GM23338 (cell line): ENCODE measurements at places on chromosomes 5 and 9.

DNA sequence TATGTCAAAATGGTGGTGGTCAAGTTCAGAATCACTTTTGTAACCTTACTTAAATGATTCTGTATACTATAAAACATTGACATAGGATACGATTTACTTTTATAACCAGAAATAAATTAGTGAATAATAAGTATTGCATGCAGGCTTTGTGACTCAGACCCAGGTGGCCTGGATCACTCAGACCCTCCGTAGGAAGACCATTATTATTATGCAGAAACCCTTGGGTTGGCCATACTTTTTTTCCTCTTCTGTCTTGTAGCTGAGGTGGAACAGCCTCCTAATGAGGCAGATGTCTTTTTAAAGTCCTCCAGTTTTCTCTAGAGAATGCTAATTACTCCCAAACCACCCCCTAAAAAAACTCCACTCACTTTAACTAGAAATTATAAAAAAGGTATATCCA lies 121.9 kb downstream of the LPAR1 start:
- no peak for DNase-seq

DNA sequence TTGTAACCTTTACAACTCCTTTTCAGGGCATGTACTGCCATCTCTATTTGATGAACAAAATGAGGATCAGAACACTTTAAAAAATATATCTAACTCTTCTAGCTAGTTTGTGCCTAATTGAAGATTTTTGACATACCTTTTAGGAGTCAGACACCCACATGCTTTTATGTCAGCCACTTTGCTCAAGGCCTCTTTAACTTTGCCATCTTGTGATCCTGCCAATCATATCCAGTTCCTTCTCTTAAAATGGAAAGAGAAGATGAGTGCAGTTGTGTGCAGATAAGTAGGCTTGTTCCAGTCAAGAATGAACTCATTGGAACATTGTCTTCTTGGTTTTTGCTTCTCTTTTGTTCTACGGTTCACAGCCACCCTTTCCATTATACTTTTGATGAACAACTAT lies 425.6 kb upstream of the TNC start:
- DNase-seq, result no peak

DNA sequence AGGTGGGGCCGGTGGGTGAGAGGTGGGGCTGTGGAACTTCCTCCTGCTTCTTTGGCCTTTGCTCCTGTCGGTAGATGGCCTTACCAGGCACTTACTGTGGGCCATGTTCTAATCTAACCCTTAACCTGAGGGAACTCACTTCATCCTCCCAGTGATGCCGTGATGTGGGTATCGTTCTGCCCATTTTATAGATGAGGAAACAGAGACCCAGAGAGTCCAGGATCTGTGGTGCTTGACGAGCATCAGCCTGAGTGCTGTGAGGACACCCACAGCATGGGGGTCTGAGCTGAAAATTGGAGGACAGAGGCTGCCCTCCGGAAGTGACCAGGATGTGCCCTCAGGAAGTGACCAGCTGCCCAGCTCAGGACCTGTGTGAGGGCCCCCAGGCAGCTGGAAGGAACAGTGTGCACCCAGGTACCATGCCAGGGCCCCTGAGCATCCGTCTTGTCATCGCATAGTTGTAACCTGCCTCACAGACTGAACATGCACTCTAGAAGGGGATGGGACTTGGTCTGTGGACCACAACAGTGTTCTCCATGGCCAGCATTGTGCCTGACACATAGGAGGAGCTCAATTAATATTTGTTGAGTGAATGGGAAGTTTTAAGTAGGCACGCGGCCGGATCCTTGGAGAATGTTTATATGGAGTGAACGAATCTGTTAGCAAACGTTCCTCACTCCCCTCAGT lies 8.5 kb downstream of the NEK6 start:
- no peak for DNase-seq

GRCh38 chr5:59236448-59236847 lies 653.6 kb downstream of the RAB3C start:
- no peak for DNase-seq

DNA sequence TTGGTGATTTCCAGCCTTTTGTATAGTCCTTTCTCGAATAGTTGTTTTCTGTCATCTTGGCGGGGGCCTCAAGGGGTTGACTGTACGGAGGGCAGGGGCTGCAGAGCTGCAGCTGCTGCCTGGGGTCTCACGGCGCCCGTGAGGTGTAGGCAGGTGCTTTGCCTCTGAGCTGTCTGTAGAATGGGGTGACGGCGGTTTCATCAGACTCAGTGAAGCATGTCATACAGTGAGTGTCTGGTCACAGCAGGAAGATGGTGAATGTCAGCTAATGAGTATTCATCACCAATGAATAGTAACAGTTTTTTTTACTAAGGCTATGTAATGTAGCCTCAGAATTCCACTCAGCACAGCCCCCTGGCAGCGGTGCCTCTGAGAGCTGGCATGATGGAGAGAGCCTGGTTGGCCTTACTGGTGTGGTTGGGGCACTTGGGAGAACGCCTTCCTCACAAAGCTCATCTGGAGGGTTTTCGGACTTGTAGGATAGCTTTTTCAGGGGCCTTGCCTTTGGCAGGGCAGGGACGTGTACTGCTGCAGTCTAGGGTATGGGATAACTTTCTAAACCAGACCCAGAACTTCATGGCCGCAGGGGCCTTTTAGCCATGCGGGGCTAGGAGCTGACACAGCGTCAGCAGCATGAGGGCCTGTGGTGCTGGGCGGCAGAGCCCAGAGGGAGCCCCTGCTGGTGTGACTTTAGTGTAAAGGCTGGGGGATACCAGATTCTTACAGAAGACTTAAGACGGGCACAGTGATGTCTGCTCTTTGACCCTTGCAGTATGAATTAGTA lies 15.0 kb downstream of the TENT4A start:
- DNase-seq, result peak; percentile 56

DNA sequence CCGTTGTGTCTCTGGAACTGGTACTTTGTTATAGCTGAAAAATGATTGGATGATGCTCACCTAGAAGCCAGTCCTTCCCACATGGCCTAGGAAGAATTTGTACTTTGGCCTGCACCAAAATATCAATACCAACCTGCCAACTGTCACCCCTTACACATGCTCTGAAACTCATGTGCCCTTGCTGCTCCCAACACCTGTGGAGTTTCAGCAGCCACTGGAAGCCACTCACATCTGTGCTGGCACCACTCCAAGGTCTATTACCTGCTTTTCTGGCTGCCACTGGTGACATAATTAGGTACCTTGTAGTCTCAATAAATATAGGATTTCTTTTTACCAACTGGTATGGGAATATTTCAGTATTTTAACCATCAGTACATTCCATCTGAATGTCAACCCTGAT lies 363.6 kb downstream of the SH3GL2 start:
- no peak for DNase-seq

- DNase-seq, result no peak
These were observed 12.6 kb downstream of the QSOX2 start for GRCh38 chr9:136232969-136233368.
